ENCODE measurements at places on chromosomes 6 and 20.

- DNase-seq: no peak
These were observed 12.4 kb upstream of the HMGN3 start for GRCh38 chr6:79246891-79247290.

DNA sequence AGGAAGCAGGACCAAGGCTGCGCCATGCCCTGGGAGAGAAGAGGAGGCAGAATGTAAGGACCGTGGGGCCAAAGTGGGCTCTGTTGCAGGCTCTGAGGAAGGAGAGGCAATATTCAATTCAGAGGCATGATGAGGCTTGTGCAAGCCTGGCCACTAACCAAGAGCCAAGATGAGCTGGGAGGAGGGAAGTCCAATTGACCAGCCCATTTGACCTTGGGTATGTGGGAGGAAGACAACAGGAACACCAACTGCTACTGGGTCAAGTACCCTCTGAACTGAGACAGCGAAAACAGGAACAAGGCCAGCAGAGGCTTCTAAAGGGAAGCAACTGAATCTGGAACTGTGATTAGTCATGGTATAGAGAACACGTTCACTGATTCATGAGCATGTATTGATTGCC, 779.6 kb downstream of the MAFB start:
- no peak for DNase-seq

DNA sequence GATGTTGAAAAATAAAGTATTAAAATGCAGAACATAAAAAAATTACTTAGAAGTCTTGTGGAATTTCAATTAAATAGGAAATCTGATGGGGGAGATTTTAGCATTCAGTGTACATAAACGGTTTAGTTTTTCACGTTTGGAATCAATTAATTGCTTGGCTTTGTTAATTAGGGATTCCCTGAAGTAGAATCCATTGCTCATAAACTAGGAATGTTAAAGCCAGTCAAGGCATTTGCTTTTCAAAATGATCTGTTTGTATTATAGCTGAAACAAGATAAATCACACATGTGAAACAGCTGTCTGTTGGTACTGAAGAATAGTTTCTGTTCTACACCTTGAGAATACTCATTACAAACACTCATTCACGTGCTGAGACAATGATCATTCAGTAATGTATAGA, 297.9 kb downstream of the TBC1D7 start:
- DNase-seq: no peak

GRCh38 chr20:53658322-53658721, 64.7 kb upstream of the ZNF217 start:
- no peak for DNase-seq

DNA sequence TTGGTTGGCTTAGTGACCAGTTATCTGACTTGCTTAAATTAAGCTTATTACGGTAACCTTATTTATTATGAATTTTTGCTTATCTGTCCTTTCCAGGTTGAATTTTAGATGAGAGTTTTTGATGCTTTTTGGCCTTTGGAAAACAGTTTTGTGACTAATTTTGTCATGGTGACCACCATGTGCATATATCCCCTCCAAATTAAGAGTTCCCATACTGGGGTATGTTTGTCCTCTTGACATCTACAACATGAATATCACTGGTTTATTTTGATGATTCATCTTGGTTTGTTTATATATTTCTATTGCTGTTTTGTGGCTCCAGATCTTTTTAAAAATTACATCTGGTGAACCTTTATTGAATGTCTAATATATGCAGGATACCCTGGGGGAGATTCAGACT, 61.4 kb downstream of the PHF20 start:
- DNase-seq: no peak

DNA sequence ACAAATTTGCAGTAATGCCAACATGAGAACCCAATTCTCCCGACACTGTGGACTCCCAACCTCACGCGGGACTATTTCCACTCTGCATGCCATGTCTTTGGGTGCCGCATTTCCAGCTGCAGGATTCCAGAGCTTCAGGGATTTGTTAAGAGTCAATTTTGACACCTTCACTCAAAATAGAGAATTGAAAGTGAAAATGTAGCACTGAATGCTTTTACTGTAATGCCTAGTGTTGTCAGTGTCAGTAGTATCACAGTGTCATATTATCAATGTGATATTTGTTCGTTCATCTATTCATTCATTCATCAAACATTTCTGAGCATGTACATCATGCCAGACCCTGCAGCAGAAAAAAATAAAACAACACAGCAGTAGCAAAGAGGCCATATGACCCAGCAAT, 13.4 kb upstream of the FAM50B start:
- DNase-seq: no peak

DNA sequence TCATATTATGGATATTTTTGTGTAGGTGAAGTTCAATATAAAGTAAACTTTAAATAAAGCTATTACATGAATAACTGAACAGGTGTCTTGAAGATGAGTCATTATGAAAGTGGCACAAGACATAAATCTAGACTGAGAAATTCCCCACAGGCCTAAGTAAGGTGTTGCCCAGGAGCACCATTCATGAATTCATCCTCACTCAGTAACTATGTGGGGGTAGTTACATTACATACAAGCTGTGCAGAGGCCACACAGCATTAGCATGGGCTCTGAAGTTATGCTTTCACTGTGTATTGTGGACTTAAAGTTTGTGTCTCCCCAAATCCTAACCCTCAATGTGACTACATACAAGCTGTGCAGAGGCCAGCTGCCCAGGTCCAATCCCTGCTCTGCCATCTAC, 65.9 kb downstream of the BCAS1 start:
- no peak for DNase-seq

DNA sequence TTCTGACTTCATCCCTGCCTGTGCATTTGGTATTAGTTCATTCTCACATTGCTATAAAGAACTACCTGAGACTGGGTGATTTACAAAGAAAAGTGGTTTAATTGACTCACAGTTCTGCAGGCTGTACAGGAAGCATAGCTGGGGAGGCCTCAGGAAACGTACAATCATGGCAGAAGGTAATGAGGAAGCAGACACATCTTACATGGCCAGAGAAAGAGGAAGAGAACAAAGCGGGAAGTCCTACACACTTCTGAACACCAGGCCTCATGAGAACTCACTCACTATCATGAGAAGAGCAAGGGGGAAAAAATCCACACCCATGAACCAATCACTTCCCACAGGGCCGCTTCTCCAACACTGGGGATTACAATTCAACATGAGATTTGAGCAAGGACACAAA, 303.9 kb downstream of the CBLN4 start:
- DNase-seq: no peak

DNA sequence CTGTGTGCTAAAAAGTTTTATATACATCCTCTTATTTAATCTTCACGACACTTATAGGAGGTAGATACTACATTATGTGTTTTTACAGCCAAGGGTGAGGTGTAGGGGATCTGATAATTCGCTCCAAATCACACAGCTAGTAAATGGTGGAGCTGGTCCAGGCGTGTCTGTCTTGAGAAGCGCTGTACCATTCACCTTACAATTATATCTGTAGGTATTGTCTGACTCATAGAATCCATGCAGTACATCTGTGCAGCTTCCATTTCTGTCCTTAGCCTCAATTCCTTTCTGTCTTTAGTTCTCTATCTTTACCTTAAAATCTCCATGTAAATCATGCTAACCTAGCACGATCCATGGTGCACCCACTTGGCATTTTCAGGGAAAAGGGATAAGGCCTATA, 120.7 kb downstream of the CARMIL1 start:
- no peak for DNase-seq

Measured in NCI-H526 treated with DMSO at 0.1 percent for 48 hours (cell line).